ENCODE measurements at places on chromosomes 6 and 20.

GRCh38 chr6:133432021-133432989 lies 191.1 kb downstream of the EYA4 start:
- no peak for DNase-seq

GRCh38 chr6:168634541-168635328 lies 193.8 kb downstream of the SMOC2 start:
- no peak for DNase-seq

DNA sequence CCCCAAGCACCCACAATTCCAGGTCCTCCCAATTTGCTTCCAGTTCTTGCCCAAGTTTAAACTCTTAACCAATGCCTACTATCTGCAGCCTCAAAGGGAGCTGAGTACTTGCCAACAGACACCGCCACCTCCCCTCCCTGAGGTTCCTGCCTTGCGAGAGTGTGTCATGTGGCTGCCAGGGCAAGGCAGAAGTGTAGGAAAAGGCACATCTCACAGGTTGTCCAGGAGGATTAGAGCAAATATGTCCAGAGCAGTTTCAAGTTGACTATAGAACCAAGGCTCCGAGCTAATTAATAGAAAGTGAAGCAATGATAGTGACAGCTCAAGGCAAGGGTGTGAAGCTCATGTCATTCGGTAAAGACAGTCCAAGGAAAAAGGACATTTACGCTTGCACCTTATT lies 127.8 kb downstream of the ATXN1 start:
- no peak for DNase-seq

DNA sequence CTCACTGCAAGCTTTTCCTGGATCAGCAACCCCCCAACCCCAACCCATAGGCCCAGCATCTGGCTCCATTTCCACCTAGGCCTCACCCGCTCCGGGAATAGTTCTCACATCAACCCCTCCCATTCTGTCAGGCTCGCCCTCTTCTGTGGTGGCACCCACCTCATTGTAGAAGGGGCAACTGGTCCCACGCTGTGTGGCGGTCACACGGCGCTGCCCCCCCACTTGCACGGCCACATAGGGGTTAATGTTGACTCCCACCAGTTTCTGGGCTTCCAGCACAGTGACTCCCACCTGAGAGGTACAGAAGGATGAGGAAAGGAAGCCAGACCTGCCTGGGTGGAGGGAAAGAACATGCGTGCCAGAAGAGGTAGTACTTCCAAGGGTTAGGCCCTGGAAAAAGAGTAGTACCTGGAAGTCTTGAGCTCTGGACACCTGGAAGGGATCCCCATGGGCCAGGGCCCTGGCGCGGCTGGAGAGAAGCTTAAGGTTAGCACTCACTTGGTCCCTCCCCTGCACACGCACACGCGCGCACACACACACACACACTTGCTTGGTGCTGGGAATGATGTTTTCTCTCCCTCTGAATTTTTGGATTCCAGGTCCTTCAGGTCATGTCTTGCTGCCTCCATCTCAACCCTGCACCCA lies 12.7 kb upstream of the SPAG4 start:
- DNase-seq = no peak

GRCh38 chr6:67630146-67630545 lies 1004.9 kb upstream of the ADGRB3 start:
- no peak for DNase-seq

GRCh38 chr20:20363799-20364592 lies 3.9 kb upstream of the INSM1 start:
- DNase-seq = no peak

- peak; percentile 83 for DNase-seq
These were observed at the start of gene REV3L for GRCh38 chr6:111482959-111483735. REV3L (minus strand) TSS chr6:111483218; CDS start chr6:111482888, 330 bp downstream.

DNA sequence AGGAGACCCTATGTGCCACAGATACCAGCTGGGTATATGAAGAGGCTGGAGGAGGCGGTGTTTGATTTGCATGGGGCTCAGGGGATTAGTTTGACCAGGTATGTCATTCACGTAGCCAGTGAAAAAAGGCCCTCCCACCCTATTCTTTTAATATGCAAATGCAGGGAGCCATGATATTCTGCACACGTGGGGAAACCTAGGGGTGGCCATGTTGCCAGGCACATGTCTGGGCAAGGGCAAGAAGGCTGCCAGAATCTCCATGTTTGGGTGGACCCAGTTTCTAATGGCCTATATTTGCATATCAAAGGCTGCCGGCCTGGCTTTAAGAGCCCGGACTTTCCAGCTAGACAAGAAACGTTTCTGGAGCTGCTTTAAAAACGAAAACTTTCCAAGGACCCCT lies 60.4 kb downstream of the SOX4 start:
- no peak for DNase-seq

- no peak for DNase-seq
These were observed 482.9 kb upstream of the EYS start for GRCh38 chr6:66189915-66190314.

DNA sequence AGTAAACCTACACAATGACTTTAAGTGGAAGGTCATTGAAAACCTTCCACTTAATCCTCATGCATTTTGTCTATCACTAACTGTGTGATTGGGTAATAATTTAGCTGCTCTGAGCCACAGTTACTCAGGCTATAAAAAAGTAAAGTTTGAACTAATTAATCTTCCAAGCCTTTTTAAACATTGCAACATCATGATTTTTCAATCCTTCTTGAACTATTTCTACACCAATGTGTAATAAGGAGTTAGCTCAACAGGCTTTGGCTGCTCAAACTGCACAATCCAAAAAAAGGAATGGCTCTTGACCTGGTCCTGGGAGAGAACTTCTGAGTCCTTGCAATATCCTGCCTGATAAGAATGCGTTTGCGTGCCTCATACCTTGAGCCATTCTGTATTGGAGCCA lies 34.8 kb upstream of the FILIP1 start:
- DNase-seq = no peak

DNA sequence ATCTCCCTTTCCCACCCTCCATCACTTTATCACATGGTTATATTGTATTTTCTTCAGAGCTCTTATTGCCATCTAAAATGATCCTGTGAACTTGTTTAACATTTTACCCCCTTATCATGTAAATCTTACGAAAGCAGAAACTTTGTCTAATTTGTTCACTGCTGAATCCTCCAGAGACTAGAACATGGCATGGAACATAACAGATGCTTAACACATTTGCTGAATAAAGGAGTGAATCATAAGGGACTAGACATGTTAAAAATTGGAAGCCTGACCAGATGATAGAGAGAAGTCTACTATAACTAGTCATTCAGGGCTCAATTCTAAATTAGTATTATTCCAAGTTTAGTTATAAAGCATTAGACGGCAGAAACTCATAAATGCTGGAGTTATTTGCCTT lies 73.3 kb downstream of the MAN1A1 start:
- no peak for DNase-seq

- DNase-seq = no peak
These were observed 95.7 kb downstream of the SHLD1 start for GRCh38 chr20:5845681-5846615.

DNA sequence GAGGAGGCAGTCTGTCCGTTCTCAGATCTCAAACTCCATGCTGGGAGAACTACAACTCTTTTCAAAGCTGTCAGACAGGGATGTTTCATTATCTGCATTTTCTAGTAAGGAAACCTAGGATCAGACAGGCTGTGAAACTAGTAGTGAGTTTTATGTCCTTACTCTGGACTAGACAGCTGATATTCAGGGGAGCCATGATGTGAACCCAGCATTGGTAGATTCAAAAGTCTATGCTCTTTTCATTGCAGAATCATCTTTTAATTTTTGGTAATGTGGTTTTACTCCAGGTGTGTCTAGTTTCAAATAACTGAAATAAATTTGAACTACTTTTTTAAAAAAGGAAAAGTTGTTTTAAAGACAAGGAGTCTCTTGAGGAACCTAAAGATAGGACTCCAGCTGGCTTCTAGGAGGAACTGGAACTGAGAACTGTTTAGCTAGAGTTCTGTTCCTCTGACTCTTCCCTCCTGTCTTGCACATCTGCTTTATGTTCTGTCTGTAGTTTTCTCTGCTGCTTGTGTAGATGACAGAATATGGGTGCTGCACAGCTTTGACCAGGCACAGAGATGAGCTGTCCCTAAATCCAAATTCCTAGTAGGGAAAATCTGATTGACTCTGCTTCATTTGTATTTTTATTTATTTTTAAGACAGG lies 27.8 kb upstream of the RNF144B start:
- no peak for DNase-seq

- no peak for DNase-seq
These were observed 267.8 kb upstream of the IRAK1BP1 start for GRCh38 chr6:78599526-78599925.

DNA sequence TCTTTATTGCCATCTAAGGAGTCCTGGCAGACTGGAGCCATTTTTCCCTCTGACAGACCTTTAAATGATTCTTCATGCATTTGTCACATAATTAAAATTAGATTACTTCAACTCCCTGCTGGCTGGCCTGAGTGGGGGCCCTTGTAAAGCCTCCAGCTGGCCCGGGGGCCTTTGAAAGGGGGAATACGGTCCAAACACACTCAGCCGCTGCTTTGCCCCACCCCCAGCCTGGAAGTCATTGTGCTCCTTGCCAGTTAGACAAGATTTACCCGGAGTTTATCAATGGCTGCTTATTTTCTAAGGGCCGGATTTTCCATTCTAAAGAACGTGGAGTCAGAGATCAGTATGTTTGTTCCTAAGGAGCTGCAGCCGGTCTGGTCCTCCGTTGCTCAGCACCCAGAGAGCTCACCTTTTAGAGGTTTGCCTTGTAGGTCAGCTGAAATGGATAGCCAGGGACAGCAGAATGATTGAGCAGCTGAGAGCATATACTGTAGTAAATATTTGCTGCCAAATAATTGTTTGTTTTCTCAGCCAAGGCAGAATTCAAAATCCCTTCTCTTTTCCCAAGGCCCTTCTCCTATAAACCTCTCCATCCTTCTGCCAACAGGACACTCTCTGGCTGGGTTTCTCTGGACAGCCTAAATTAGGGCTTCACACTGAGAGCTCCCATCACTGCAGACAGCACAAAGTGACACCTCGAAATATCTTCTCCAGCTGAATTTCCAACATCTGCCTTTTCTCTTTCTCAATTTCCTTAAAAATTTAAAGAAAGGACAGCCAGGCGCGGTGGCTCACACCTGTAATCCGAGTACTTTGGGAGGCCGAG lies 68.4 kb upstream of the RBM24 start:
- DNase-seq = no peak

DNA sequence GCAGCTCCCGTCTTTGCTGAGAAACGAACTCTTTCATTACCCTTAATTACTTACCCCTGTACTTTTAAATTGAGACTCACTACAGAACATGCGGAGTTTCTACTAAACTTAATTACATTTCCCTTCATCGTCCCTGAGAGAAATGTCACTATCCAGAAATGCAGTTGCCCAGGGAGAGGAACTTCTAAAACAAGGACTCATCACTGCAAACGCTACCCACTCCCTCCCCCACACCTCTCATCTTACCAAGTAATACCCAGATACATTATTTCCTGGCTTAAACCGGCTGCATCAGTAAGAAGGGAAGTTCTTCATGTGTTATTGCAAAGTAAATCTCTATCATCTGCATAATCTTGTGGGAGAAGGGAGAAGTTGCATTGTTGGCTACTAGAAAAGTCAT lies 138.3 kb downstream of the IPCEF1 start:
- no peak for DNase-seq

DNA sequence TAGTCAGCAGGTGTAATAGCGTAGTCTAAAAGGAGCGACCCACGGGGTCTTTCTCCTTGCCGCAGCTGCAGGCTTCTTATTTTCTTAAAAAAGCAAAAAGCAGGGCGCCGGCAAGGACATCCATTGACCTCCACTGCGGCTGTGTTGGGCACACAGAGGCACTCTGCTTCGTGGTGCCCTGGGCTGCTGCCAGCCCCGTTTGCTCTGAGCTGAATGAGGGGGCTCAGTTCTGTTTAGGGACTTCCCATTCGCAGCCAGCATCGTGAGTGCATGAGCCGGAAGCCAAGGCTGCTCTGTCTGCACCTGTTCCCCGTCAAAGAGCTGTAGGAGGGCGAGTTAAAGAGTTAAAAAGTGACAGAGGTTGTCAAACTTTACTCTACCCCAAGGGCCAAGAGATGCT lies 1.7 kb upstream of the SLC22A2 start:
- DNase-seq = no peak

- DNase-seq = no peak
These were observed 1147.0 kb upstream of the EYS start for GRCh38 chr6:66854014-66854413.

- DNase-seq = no peak
These were observed 6.4 kb downstream of the FNDC11 start for GRCh38 chr20:63560333-63560805.

DNA sequence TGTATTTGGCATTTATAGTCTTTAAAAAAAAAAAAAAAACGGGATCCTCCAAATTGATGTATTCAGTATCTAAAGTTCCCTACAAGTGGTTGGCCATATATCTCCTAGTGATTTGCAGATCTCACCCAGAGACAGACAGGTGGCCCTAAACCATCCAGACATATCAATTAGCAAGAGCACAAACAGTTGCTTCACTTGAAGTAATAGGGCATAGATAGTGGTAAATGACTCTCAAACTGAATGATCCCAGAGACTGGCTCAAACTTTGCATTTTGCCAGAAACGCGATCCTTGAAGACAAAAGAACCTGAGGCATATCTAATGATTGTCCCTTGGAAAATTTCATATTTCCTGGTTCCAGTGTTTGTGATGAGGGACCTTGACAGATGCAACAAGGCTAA lies 54.6 kb downstream of the HMGCLL1 start:
- DNase-seq = no peak

GRCh38 chr20:1894951-1895673 lies at the start of gene SIRPA:
SIRPA (plus strand) TSS chr20:1895407; CDS start chr20:1895448, 41 bp downstream.
- no peak for DNase-seq

GRCh38 chr20:8858181-8858787 lies 210.6 kb upstream of the PLCB4 start:
- no peak for DNase-seq

DNA sequence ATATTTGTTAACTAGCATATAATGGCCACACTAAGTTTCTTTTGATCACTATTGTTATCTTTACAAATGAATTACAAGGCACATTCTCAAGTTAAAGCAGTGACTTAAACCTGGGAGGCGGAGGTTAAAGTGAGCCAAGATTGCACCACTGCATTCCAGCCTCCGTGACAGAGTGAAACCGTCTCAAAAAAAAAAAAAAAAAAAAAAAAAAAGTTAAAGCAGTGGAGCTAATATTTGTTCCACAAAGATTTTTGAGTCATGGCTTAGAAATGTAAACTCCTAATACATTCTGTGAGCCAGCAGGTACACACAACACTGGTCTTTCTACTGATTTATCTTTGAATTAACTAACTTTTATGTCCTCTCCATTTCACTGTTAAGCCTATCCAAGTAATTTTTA lies 221.7 kb upstream of the HTR1E start:
- DNase-seq = no peak

DNA sequence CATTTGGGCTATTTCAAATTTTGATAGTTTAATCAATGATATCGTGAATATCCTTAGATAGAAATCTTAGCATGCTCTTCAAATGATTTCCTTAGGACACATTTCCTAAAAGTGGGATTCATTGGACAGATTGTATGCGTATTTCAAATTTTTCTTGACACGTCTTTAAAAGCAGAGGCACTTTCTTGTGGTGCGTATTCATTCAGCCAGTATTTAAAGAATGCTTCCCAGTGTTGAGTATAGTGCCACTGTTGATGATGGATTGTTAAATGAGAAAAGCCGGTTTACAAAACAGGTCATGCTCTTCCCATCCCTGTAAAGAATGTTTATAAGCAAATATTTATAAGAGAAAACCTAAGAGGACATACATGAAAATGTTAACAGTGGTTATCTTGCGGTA lies 15.1 kb upstream of the NOL7 start:
- no peak for DNase-seq

- peak; percentile 43 for DNase-seq
These were observed 28.8 kb downstream of the RWDD2A start for GRCh38 chr6:83221889-83222479.
